ENCODE measurements at places on chromosomes 4 and X.

DNA sequence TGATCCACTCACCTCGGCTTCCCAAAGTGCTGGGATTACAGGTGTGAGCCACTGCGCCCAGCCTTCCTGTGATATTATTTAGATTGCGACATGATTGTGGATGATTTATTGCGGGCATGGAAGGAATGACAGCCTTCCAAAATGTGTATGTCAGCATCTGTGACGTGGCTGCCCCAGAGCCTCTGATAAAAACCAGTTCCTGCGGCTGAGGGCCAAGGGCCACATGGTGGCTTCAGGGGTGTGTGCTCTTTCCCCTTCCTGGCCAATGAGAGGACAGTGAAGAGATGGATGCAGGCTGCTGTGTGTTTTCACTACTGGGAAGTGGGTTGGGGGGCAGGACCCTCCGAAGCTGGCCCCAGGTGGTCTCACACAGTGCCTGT is 57.4 kb upstream of the HGFAC start:
- peak; percentile 67 for DNase-seq

- DNase-seq: peak; percentile 2
Measured at GRCh38 chr4:27270435-27270834, 409.8 kb downstream of the STIM2 start.

GRCh38 chr4:23654791-23655190 is 235.1 kb downstream of the PPARGC1A start:
- DNase-seq: no peak

DNA sequence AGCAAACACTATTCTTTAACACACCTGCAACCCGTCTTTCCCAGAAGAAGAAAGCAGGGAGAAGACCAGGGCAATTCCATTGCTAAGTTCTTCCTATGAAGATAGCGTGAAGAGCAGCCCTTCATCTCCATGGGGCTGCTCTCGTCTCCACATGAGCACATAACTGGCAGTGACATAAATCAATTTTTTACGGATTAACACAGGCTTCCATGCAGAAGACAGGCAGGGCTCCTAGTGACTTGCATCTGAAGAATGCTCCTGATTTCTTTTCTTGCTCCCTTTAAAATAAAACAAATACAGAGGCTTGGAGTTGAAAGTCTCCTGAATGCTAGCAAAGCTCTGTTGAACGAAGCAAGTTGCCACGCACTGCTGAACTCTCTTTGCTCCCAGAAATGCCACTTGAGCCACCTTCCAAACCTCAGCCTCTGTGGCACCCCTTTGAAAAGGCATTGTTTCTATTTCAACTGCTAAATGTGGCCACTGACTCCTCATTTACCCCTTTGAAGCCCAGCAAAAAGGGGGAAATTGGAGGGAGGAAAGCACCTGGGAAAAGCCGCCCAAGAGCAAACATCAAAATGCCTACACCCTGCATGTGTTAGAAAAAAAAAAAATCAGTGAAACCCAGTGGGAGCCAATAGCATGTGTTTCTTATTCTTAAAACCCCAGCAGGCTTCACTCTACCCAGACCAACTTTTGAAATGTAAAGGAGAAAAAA is 383.7 kb downstream of the IDS start:
- DNase-seq: no peak

GRCh38 chr4:41363384-41363981 is 106.8 kb downstream of the UCHL1 start:
- peak; percentile 42 for DNase-seq

- no peak for DNase-seq
Measured at GRCh38 chrX:106606571-106606970, 5.2 kb upstream of the RADX start.

DNA sequence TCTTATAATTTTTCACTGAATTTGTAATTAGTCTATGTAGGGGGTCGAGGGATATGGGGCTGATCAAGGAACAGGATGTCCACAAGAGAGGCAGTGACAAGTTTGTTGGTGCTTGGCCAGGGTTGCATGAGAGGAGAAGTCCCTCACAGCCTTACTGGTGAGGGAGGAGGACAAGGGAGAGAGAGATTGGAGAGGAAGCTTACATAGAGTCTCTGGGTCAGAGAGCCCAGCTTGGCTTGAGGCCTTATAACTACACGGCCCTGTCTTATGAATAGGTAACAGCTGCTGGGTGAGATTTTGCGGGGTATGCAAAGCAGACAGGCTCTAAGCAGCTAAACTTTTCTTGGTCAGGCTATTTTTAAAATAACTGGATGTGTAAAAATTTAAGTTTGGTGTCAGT is 37.9 kb upstream of the OTUD4 start:
- DNase-seq: no peak

GRCh38 chr4:4862665-4863482 is 3.4 kb downstream of the MSX1 start:
- no peak for DNase-seq

DNA sequence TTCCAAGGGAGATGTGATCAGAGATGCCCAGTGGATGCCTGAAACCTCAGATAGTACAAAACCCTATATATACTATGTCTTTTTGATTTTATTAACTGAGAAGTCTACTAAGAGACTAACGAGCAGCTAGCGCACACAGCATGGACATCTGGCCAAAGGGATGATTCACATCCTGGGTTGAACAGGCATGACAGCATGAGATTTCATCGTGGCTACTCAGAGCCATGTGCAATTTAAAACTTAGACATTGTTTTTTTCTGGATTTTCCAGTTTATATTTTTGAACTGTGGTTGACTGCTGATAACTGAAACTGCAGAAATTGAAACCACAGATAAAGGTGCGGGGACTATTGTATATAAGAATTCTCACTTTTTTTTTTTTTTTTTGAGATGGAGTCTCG is 2252.9 kb upstream of the AGA start:
- DNase-seq: peak; percentile 1

DNA sequence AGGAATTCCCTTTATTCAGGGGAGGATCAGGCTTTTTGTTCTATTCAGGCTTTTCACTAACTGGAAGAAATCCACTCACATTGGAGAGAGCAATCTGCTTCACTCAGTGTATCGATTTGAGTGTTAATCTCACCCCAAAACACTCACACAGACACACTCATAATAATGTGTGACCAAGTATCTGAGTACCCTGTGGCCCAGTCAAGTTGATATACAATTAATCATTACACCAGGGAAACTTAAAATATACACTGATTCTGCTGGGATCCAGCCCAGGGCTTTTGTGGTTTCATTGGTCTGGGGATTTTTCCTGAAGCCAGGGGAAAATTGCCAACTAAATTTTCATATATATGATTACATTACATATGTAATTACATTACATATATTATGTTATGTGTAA is 44.0 kb upstream of the GATB start:
- no peak for DNase-seq

- peak; percentile 35 for DNase-seq
Measured at GRCh38 chr4:64940698-64941097, 531.4 kb upstream of the TECRL start.

DNA sequence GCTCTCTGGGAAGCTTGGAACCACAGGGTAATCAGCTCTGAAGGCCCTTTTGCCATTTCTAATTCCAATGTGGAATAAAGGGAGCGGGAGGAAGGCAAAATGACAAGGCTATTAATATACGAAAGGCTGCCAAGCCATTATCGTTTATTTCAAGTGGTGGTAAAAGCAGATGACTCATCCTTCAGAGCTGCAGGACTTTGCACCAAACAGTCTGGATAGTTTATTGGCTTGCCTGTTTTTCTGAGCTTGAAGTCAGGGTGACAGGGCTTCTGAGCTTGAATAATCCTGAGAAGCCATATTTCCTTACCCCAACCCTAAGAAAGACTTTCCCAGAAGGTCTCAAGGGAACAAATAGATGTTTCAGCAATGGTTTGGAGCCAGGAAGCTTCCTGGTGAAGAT is 7.7 kb upstream of the GABRE start:
- peak; percentile 36 for DNase-seq

DNA sequence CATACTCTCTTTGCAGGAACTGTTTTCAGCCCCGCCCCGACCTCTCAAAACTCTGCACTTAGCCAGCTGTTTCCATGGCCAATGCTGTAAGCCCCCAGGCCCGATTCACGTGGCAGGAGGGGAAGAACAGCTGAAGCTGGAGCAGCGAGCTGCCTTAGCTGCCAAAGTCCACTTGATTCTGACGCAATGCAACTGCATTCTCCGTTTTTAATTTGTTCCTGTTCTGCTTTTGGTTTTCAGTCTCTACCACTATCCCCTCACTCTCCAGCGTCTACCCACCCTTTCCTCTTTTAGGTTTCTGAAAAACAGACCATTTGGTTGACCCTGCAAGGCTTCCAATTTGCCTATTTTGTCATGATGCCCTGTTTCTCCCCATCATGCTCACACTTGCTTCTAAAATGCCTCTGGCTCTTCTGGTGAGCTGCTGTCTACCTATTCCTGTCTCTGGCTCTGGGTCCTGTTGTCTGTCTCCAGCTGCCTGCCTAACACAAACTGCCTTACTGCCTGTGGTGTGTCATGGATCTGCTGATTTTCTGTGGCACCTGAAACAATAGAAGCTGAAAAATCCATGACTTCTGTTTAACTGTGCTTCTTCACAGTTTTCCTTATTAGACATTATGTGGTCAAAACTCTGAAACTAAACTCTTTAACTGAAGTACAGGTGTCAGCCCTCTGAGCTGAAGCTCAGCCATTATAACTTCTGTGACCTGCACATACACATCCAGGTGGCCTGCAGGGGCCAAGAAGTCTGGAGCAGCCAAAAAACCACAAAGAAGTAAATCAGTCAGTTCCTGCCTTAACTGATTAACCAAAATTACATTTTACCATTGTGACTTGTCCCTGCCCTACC is 160.5 kb upstream of the AGTR2 start:
- no peak for DNase-seq

- no peak for DNase-seq
Measured at GRCh38 chrX:66013194-66013816, 26.6 kb downstream of the VSIG4 start.

GRCh38 chr4:42942216-42942615 is 49.7 kb downstream of the GRXCR1 start:
- no peak for DNase-seq

DNA sequence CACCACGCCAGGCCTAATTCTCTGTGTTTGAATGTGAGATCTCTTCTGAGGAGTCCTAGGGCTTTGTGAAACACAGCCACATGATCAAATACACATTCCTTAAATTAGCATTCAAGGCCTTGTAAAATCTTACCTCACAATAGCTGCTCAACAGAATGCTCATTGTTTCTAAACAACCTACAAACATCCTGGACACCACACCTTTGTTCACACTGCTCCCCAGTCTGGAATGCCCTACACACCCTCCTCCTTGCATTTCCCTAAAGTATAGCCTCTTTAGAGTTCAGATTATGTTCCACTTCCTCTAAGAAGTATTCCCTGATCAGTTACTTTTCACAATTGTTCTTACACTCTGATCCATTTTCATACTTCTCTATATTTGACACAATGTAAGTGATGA is 110.6 kb downstream of the AGTR2 start:
- no peak for DNase-seq

DNA sequence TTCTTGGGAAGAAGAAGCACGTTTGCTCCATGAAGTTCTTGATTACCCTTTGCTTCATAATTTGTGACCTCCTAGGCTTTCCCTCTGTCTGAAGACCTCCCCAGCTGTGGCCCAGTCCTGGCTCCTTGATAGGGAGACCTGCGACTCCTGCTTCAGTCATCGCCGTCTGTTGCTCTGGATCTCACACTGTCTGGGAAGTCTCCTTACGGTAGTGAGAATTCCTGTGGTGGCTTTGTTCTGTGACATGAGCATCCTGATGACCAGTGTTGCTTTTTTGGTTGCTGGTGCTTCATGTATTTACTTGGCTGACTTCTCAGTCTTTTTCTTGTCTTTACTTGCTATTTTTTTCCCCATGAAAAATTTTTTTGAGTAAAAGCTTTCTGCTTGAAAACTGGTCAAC is 44.2 kb downstream of the JADE1 start:
- no peak for DNase-seq

GRCh38 chrX:70196961-70197720 is 19.9 kb downstream of the DGAT2L6 start:
- DNase-seq: peak; percentile 56

DNA sequence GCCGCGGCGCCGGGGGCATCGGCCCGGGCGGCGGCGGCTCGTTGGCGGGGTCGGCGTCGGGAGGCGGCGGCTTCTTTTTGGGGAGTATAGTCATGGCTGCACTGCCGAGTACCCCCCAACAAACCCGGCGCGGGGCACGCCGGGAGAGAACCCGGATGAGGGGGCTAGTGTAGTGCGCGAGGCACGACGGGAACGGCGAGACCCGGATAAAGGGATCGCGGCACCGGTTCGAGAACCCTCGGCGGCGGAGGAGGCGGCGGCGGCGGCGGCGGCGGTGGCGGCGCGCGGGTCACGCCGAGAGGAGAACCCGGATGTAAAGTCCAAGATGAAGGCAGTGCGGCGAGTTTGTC is at the start of gene OTUD5:
Gene OTUD5, minus strand, starts transcription at position 131 of the 350 bp plus-strand sequence. Its CDS starts 37 bp downstream, at position 94.
- peak; percentile 34 for DNase-seq

GRCh38 chr4:174549721-174550120 is 27.4 kb upstream of the HPGD start:
- DNase-seq: no peak

DNA sequence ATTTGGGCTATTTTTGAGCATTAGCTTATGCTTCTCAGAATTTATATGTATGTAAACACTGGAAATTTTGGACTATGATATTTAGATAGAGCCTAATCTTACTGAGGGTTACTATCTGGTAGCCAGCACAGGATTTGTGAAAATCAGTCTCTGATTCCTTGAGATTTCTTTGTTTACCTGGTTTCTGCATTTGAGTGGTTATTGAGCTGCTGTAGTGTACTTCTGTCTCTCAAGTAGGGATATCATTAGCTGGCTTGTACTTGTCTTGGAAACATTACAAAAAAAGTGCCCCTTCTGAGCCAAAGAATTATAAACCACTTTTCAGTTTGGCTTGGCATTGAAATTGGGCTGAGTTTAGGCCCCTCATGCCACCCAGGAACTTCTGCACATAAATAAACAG is 49.7 kb downstream of the TLL1 start:
- DNase-seq: no peak

- no peak for DNase-seq
Measured at GRCh38 chr4:169987327-169988228, 38.6 kb downstream of the MFAP3L start.

GRCh38 chr4:159425737-159426305 is 322.9 kb downstream of the RAPGEF2 start:
- no peak for DNase-seq

DNA sequence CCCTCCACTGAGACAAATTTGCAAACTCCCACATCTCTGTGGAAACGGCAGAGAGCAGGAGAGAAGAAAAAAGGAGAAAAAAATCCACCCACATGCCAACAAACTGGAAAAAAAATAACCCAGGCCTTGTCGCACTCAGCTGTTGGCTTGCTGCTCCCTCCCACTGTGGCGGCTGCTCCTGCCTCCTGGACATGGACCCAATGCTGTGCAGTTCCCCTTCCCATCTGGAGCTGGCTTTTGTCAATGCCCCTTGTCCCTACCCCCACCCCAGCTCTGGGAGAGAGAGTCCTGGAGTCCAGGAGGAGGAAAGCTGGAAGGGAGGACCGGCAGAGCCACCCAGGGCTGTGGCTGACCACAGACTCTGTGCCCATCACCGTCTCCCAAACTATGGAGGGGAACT is 50.8 kb upstream of the IQSEC2 start:
- DNase-seq: no peak

DNA sequence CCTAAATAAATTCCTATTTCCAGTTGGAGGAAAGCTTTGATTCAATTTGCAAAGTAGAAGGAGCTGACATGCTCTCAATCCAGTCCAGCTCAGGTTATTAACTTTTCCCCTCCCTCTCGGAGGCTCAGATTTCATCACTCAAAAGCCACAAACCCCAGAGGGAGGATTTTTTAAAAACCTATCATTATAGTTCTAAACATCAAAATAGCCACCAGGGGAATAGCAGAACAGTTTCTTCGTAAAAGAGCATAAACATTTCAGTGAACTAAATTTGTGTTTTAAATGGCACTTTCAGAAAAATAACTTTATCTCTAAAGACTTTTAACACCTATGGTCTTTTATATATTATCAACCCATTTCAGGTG is 8.8 kb downstream of the GPRIN3 start:
- no peak for DNase-seq

GRCh38 chr4:76987153-76987591 is 37.6 kb downstream of the SEPTIN11 start:
- no peak for DNase-seq

All from RWPE1 (cell line).